ENCODE measurements at places on chromosomes 11 and 22. TPM values are rescaled to one million over a fixed set of nuclear protein-coding genes. Genes with fewer than 3 reads are reported as not detected.

GRCh38 chr11:69501891-69502860 is 20.7 kb downstream of the LINC01488 start:
- H3K36me3 ChIP-seq, result no peaks in the 10 kb centered on the region
- H3K27me3 ChIP-seq, result no peaks in the 10 kb centered on the region
- peaks cover 3% of the 10 kb centered on the region for H3K4me1 ChIP-seq
- H3K4me3 ChIP-seq, result no peak overlapping the region

HPS5 gene
- polyA plus RNA-seq, result 25.0 TPM

SCGB1A1 gene
- polyA plus RNA-seq, result 4.6 TPM

- H3K27ac ChIP-seq, result no peak overlapping the region
- H3K27me3 ChIP-seq, result no peaks in the 10 kb centered on the region
- H3K4me1 ChIP-seq, result no peaks in the 10 kb centered on the region
- no peak for DNase-seq
- no peak overlapping the region for H3K4me3 ChIP-seq
- no peaks in the 10 kb centered on the region for H3K36me3 ChIP-seq
These were observed 69.5 kb downstream of the NOX4 start for GRCh38 chr11:89421718-89422117.

GRM5 gene
- polyA plus RNA-seq, result 0.01 TPM

PGAP2 gene
- polyA plus RNA-seq, result 18.9 TPM

DNA sequence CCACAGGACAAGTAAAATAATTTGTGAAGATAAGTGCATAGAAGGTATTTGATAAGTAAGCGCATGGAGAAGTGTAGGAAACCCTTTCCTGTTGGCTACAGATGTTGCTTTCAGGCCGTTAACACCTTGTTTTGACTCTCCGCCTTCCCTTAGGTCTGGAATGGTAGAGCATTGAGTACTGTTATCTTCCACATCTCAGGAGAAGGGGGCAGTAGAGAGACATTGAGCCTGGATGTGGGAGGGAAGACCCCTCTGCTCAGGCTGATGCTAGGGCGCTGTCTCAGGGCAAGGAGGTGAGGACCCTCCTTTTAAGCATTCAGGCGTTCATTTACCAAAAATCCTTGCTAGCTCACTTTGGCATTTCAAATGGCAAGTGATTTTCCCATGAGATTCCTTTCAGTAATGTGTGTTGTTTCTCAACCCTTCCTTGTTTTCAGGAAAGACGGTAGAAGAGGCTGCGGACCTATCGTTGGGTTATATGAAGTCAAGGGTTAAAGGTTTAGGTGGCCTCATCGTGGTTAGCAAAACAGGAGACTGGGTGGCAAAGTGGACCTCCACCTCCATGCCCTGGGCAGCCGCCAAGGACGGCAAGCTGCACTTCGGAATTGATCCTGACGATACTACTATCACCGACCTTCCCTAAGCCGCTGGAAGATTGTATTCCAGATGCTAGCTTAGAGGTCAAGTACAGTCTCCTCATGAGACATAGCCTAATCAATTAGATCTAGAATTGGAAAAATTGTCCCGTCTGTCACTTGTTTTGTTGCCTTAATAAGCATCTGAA is 27.0 kb upstream of the SCGB1A1 start:
- H3K27ac ChIP-seq, result no peak overlapping the region
- H3K27me3 ChIP-seq, result no peaks in the 10 kb centered on the region
- H3K4me1 ChIP-seq, result no peaks in the 10 kb centered on the region
- no peak for DNase-seq
- H3K4me3 ChIP-seq, result no peak overlapping the region

DNA sequence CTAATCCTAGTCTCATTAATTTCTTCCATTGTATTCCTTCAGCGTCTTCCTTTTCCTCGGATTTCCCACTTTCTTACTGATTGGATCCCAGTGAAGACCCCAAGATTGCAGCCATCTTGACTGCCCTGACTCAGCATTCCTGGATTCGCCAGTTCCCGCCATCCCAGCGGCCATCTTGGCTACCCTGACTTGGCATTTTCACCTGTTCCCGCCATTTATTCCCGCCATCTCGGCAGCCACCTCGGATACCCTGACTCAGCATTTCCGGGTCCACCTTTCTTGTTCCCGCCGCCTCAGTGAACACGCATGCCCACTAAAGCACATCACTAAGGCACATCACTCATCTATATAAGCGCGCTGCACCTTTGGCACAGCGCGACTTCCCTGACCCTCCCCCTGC is 13.8 kb upstream of the OR56A3 start:
- H3K4me3 ChIP-seq, result no peak overlapping the region
- H3K27ac ChIP-seq, result no peak overlapping the region
- no peaks in the 10 kb centered on the region for H3K27me3 ChIP-seq
- no peak for DNase-seq
- no peaks in the 10 kb centered on the region for H3K4me1 ChIP-seq

- no peak overlapping the region for H3K27ac ChIP-seq
- H3K4me1 ChIP-seq, result no peaks in the 10 kb centered on the region
- H3K36me3 ChIP-seq, result no peaks in the 10 kb centered on the region
These were observed 279.4 kb upstream of the PDGFD start for GRCh38 chr11:104443387-104443786.

DNA sequence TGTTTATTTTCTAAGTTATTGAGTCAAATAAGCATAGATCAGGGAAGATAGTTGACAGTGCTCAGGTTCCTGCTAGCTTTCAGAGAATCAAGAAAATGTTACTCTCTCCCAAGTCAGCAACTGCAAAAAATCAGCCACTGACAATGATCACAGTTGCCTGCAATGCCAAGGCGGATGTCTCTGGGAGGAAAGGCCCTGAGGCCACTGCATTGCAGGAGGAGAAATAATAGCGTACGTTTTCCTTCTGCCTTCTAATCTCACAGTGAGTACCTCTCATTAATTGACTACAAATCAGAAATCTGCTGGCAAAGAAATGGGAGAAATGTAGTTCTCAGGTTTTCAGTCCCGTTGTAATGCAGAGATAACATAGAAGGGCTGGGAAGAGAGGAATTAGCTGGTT is 54.0 kb upstream of the SPON1 start:
- no peak for DNase-seq
- H3K36me3 ChIP-seq, result no peaks in the 10 kb centered on the region
- H3K27ac ChIP-seq, result no peak overlapping the region
- no peaks in the 10 kb centered on the region for H3K27me3 ChIP-seq
- H3K4me1 ChIP-seq, result no peaks in the 10 kb centered on the region

BTBD18 gene
- not detected for polyA plus RNA-seq

IGF2 gene
- 20.4 TPM for polyA plus RNA-seq

PRODH gene
- polyA plus RNA-seq, result 36.7 TPM

YPEL1 gene
- 0.22 TPM for polyA plus RNA-seq

LGR4 gene
- polyA plus RNA-seq, result 20.5 TPM

- H3K4me1 ChIP-seq, result peaks cover 9% of the 10 kb centered on the region
- H3K4me3 ChIP-seq, result no peak overlapping the region
- no peak overlapping the region for H3K27ac ChIP-seq
- no peaks in the 10 kb centered on the region for H3K36me3 ChIP-seq
- DNase-seq, result no peak
These were observed 375.6 kb downstream of the LARGE1 start for GRCh38 chr22:33544707-33545106.

APOL1 gene
- 8.4 TPM for polyA plus RNA-seq

DNA sequence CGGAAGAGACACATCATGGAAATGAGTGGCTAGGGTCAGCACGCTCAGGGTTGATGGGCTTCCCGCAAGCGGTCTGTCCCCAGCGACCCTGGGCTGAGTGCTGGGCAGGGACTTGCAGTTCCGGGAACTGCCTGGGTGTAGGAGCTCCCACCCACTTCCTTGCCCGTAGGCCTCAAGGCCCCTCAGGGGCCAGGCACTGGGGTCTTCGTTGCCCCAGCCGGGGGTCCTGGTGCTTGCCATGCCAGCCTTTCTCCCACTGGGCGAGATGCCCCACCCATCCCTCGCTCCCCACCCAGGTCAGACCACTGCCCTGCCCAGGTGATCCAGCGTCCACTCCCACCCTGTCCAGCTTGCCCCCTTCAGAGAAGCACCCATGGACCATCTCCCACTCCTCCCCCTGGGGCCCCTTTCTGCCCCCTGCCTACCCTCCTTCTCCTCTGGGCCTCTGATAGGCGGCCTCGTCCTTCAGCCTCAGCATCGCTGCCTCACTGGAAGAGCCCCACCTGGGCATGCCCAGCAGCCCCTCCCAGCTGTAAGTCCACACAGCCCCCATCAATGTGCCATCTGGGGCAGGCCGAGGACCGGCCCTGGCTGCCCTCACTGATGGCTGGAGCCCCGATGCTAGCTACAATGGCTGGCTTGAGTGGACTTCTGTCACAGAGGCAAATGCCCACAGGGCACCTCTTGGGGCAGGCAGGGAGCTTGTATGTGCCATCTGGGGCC is 17.8 kb upstream of the DGCR8 start:
- DNase-seq, result no peak
- H3K4me1 ChIP-seq, result no peaks in the 10 kb centered on the region
- H3K36me3 ChIP-seq, result peaks cover 5% of the 10 kb centered on the region
- H3K27ac ChIP-seq, result no peak overlapping the region
- H3K4me3 ChIP-seq, result no peak overlapping the region
- H3K27me3 ChIP-seq, result no peaks in the 10 kb centered on the region

- H3K27me3 ChIP-seq, result peaks cover 3% of the 10 kb centered on the region
- no peak overlapping the region for H3K27ac ChIP-seq
- no peaks in the 10 kb centered on the region for H3K36me3 ChIP-seq
- no peak for DNase-seq
These were observed 256.0 kb downstream of the ST3GAL4 start for GRCh38 chr11:126611438-126611837.

DNA sequence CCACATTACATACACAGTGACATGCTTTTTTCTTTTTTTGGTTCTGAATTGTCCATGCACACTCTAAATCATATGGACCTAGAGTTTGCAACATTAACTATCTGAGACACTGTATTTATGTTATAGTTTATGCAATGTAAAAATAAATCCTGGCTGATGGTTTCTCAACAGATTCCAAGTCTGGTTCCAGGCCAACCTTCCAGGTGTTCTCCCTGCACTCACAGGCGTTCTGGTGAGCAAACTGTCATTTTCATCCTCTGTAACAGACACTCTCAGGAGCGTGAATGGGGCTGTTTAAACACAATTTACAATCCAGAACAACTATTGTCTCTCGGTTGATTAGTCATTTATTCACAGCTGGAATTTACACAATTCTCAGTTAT is 36.5 kb upstream of the ANKK1 start:
- H3K4me1 ChIP-seq, result no peaks in the 10 kb centered on the region
- no peak for DNase-seq
- no peak overlapping the region for H3K27ac ChIP-seq
- H3K36me3 ChIP-seq, result no peaks in the 10 kb centered on the region
- no peak overlapping the region for H3K4me3 ChIP-seq

GPHA2 gene
- polyA plus RNA-seq, result 0.19 TPM

TRIM51 gene
- not detected for polyA plus RNA-seq

DNA sequence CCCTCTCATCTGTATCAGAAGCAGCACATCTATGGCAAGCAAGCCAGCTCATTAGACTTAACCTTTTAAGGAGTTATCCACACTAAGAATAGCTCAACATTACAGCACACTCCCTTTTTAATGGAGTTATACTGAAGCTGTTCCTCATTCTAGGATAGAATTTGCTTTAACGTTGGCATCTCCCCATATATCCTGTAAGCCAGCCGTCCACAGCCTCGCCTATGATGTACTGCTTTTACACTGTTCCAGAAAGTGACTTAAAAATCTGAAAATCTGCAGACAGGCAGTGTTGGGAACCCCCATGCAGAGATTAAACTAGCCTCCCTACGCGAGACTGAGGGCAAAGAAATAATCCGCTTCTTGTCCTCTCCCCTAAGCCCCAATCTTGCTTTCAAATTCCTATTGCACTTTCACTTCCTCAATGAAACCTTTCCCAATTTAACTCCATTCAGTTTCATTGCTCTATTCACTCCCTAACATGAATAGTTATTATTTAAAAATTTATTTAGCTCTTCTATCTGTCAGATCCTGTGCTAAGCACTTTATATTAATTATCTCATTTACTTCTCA is 225.0 kb downstream of the BLID start:
- DNase-seq, result no peak
- no peak overlapping the region for H3K4me3 ChIP-seq
- H3K27ac ChIP-seq, result no peak overlapping the region
- H3K4me1 ChIP-seq, result no peaks in the 10 kb centered on the region
- no peaks in the 10 kb centered on the region for H3K27me3 ChIP-seq

DNA sequence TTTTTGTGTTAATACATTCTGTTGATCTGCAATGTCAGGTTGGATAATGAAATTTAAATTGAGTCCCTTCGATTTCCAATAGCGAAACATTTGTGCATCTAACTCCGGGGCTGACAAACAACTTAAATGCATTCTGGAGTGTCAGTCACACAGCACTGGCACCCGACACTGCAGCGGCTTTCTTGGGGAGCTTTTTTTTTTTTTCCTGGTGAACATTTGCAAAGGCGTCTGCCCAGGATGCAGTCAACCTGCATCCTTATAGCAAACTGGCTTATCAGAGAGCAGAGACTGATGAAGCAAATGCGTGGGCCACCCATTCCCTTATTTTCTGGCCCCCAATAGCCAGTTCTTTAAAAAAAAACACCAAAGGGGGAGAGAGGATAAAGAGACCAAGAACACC is 1167.7 kb downstream of the LRRC4C start:
- no peaks in the 10 kb centered on the region for H3K36me3 ChIP-seq
- peaks cover 24% of the 10 kb centered on the region for H3K27me3 ChIP-seq
- DNase-seq, result no peak
- no peaks in the 10 kb centered on the region for H3K4me1 ChIP-seq
- no peak overlapping the region for H3K27ac ChIP-seq

- H3K27ac ChIP-seq, result no peak overlapping the region
- no peak for DNase-seq
- no peaks in the 10 kb centered on the region for H3K36me3 ChIP-seq
- no peaks in the 10 kb centered on the region for H3K27me3 ChIP-seq
These were observed 69.2 kb downstream of the PACSIN2 start for GRCh38 chr22:42945736-42946135.

DNA sequence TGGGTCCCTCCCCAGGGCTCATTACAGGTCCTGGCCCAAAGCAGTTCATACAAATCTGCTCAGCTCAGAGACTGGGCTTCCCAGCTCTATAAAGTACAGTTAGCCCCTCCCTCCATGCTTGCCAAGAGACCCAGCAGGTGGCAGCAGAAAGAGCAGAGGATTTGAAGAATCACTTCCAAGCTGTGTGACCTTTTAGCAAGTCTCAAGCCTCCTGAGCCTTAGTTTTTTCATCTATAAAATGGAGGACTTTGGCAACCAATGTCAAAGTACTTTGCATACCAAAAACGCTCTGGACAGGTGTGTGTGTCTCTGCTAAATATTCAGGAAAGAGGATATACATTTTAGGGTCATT is 26.6 kb downstream of the RELT start:
- H3K4me3 ChIP-seq, result no peak overlapping the region
- no peak for DNase-seq
- H3K27ac ChIP-seq, result no peak overlapping the region
- H3K27me3 ChIP-seq, result no peaks in the 10 kb centered on the region
- H3K36me3 ChIP-seq, result peaks cover 3% of the 10 kb centered on the region
- H3K4me1 ChIP-seq, result no peaks in the 10 kb centered on the region

TBX1 gene
- not detected for polyA plus RNA-seq

GRCh38 chr11:65792456-65792855 is 5.6 kb downstream of the OVOL1 start:
- no peak overlapping the region for H3K4me3 ChIP-seq
- no peak for DNase-seq
- peaks cover 60% of the 10 kb centered on the region for H3K4me1 ChIP-seq
- H3K27ac ChIP-seq, result no peak overlapping the region

Measured in small intestine (tissue), 16 donors.